ENCODE measurements at places on chromosomes 4 and X. TPM values are rescaled to one million over a fixed set of nuclear protein-coding genes. Genes with fewer than 3 reads are reported as not detected.

The SSX1 gene
- total RNA-seq, result not detected

The GAGE13 gene
- total RNA-seq, result not detected

The GLUD2 gene
- total RNA-seq, result 1.4 TPM

The ZAR1 gene
- not detected for total RNA-seq

The BCORL1 gene
- 1.9 TPM for total RNA-seq

The DUX4 gene
- not detected for total RNA-seq

The NALF2 gene
- not detected for total RNA-seq

The MAP3K15 gene
- total RNA-seq, result not detected

The FHIP1A gene
- total RNA-seq, result 0.99 TPM

The CENPVL2 gene
- 0.41 TPM for total RNA-seq

The EDNRA gene
- 10.8 TPM for total RNA-seq

The SRPK3 gene
- total RNA-seq, result not detected
